ENCODE measurements at places on chromosomes 13 and 19. TPM values are rescaled to one million over a fixed set of nuclear protein-coding genes. Genes with fewer than 3 reads are reported as not detected.

DNA sequence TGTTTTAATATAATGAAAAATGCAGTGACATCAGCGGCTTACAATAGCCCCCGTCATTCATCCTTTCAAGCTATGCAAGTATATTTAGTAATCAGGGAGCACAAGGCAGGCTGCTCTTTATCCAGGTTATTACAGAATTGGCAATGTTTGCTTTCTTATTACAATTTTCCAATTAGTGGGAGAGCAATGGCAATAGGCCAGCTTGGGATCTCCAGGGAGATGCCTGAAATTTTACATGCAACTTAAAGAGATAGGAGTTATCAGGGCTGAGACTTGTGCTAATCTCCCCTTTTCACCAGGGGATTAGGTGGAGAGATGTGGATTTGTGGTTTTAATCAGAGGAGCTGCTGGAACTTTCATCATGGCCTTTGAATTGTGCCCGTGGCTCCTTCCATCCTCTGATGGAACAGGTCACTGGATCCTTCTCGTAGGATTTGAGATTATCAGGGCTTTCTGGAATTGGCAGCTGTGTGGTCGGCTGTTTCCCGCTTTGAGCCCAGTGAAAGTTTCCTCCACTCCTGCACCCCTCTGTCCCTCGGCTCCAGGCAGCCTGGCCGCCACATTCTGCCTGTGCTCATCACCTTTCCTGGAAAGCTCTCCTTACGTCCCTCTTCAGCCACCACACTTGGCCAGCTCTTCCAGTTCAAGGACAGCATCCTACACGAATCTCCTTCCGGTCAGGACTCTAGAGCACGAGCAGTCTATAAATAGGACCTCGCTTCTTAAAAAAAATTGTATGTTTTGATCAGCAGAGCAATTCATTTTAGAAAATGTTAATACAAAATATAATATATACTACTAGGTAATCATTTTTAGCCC, 47.0 kb downstream of the CBY2 start:
- H3K27ac ChIP-seq, result no peak overlapping the region
- H3K4me1 ChIP-seq, result no peaks in the 10 kb centered on the region
- no peak overlapping the region for H3K4me3 ChIP-seq
- no peaks in the 10 kb centered on the region for H3K36me3 ChIP-seq

DNA sequence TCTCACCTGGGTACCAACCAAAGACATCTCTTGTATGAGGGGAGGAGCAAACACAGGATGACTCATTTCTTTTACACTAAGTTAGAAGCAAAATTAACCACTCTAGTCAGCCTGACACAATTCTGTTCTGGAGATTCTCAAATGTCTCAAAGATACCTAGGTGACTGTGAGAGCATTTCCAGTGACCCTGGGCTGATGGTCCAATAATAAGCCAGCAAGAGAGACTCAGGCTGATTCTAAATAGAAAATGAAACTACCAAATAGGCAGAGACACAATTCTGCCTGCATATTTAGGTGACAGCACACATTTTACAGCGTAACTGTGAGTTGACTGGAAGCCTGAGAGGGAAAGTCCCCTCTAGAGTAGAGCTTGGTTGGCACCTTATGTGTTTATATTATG, 16.3 kb downstream of the ZNF91 start:
- DNase-seq, result no peak
- H3K36me3 ChIP-seq, result peaks cover 6% of the 10 kb centered on the region
- no peak overlapping the region for H3K4me3 ChIP-seq
- H3K27ac ChIP-seq, result no peak overlapping the region
- H3K4me1 ChIP-seq, result no peaks in the 10 kb centered on the region
- no peaks in the 10 kb centered on the region for H3K27me3 ChIP-seq

- no peaks in the 10 kb centered on the region for H3K36me3 ChIP-seq
- H3K27ac ChIP-seq, result no peak overlapping the region
- no peaks in the 10 kb centered on the region for H3K27me3 ChIP-seq
- H3K4me3 ChIP-seq, result no peak overlapping the region
These were observed 27.6 kb upstream of the ATXN8OS start for GRCh38 chr13:70080012-70080411.

GRCh38 chr13:76991432-76991795, 467 bp upstream of the CLN5 start:
- peak overlapping the region; percentile 98 for H3K27ac ChIP-seq
- peaks cover 13% of the 10 kb centered on the region for H3K4me1 ChIP-seq
- H3K27me3 ChIP-seq, result no peaks in the 10 kb centered on the region

GRCh38 chr13:88085036-88085435, 413.9 kb downstream of the SLITRK5 start:
- no peaks in the 10 kb centered on the region for H3K4me1 ChIP-seq
- H3K4me3 ChIP-seq, result no peak overlapping the region
- no peak for DNase-seq
- H3K27me3 ChIP-seq, result no peaks in the 10 kb centered on the region

DNA sequence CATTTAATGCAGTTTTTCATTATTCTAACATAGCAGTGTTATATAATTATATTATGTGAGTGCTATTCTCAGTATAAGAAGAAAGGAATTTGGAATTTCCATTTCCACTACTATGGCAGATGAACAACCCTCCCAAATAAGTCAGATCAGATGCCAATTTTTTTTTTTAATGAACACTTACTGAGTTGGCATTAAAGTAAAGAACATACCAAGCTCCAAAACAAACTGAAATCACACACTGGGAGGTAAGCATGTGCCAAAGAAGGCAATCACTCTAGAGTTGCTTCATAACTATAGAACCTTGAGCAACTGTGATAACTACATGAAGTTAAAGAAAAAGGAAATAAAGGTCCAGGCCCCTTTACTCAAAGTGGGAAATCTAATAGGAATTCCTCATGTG, 90.3 kb downstream of the RNF17 start:
- H3K27ac ChIP-seq, result no peak overlapping the region
- no peak for DNase-seq
- H3K4me1 ChIP-seq, result no peaks in the 10 kb centered on the region
- no peak overlapping the region for H3K4me3 ChIP-seq
- H3K27me3 ChIP-seq, result no peaks in the 10 kb centered on the region

DNA sequence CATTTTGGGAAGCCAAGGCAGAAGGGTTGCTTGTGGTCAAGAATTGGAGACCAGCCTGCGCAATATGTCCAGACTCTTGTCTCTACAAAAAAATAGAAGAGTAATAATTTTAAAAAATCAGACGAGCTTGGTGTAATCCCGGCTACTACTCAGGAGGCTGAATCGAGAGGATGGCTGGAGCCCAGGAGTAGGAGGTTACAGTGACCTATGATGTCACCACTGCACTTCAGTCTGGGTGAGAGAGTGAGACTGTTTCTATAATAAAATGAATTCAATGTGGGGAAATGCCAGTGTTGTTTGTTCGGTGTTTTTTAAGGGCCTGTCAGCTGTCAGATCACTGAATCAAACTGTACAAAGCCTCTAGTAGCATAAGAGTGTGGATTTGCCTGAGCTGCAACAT, 1.2 kb upstream of the FBXL3 start:
- no peak for DNase-seq
- peak overlapping the region; percentile 92 for H3K4me3 ChIP-seq

- no peak for DNase-seq
- no peaks in the 10 kb centered on the region for H3K4me1 ChIP-seq
- H3K27me3 ChIP-seq, result no peaks in the 10 kb centered on the region
These were observed 655 bp downstream of the DENND1C start for GRCh38 chr19:6480848-6481415.

GRCh38 chr13:57877601-57878000, 246.1 kb downstream of the PCDH17 start:
- no peak for DNase-seq
- H3K4me1 ChIP-seq, result no peaks in the 10 kb centered on the region
- H3K27ac ChIP-seq, result no peak overlapping the region
- no peak overlapping the region for H3K4me3 ChIP-seq
- no peaks in the 10 kb centered on the region for H3K36me3 ChIP-seq

- H3K27ac ChIP-seq, result peak overlapping the region; percentile 73
- H3K4me3 ChIP-seq, result no peak overlapping the region
- H3K27me3 ChIP-seq, result no peaks in the 10 kb centered on the region
These were observed 108.4 kb downstream of the ZNF557 start for GRCh38 chr19:7177926-7178325.

DNA sequence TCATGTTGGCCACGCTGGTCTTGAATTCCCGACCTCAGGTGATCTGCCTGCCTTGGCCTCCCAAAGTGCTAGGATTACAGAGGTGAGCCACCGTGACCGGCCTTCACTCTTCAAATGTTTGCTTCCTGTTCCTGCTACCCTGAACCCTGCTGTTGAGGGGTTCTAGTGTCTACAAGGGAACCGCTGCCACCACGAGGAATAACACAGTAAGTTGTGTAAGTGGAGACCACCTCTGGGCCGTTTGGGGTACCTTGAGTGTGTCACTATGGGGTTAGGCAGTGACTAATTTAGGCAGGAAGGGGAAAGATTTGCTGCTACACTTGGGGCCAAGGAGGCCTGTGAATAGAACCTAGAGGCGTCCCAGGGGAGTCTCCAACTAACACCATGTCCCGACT, 2.2 kb upstream of the MYADM start:
- DNase-seq, result no peak
- no peaks in the 10 kb centered on the region for H3K36me3 ChIP-seq
- peaks cover 9% of the 10 kb centered on the region for H3K4me1 ChIP-seq
- peak overlapping the region; percentile 100 for H3K27ac ChIP-seq
- peak overlapping the region; percentile 93 for H3K4me3 ChIP-seq

- no peak for DNase-seq
- no peak overlapping the region for H3K27ac ChIP-seq
- H3K36me3 ChIP-seq, result no peaks in the 10 kb centered on the region
- H3K4me1 ChIP-seq, result no peaks in the 10 kb centered on the region
- no peaks in the 10 kb centered on the region for H3K27me3 ChIP-seq
These were observed 24.2 kb upstream of the C1QTNF9B start for GRCh38 chr13:23921451-23921888.

DNA sequence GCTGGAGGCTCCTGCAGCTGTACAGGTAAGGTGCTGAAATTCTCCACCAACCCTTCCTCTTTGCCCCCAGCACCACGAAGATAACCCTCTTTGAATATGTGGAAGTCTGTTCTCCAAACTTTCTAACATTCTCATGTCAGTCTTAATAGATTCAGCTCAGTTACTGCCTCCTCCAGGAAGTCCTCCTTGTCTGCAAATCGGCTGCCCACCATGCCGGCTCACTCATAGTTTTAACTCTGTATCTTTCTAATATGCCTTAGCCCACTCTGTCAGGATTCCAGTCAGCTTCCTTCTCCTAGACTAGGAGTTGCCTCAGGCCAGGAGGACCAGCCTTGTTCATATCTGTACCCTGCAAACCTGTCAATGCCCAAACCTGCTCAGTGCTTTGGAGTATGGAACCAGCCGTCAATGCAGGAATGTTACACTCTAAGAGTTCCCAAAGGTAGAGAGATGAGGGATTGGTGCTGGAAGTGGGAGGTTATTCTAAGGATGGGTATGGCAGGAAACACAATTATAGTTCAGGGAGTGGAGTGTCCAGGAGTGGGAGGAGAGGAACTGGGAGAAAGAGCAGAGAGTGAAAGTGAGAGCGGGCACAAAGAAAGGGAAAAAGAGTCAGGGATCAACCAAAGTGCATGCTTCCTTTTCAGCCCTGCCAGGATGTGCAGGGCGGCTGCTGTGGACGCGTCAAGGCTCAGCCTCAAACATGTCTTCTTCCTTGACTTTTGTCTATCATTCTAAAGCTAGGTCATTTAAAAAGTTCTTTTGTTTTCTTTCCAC, 38.0 kb upstream of the ALOX5AP start:
- H3K27me3 ChIP-seq, result no peaks in the 10 kb centered on the region
- no peak for DNase-seq
- H3K4me3 ChIP-seq, result no peak overlapping the region
- no peaks in the 10 kb centered on the region for H3K36me3 ChIP-seq

AP3D1 gene
- total RNA-seq, result 54.0 TPM

ZNF626 gene
- total RNA-seq, result 14.7 TPM

MYBPC2 gene
- total RNA-seq, result not detected

GARIN5A gene
- 0.98 TPM for total RNA-seq

CCNE1 gene
- 2.1 TPM for total RNA-seq

KIR3DL3 gene
- total RNA-seq, result not detected

TEX26 gene
- total RNA-seq, result 0.59 TPM

DCT gene
- total RNA-seq, result 2.2 TPM
